ENCODE measurements at places on chromosomes 12 and 14.
A peak's percentile ranks its signal among the peaks of the same experiment; 100 is the strongest.

DNA sequence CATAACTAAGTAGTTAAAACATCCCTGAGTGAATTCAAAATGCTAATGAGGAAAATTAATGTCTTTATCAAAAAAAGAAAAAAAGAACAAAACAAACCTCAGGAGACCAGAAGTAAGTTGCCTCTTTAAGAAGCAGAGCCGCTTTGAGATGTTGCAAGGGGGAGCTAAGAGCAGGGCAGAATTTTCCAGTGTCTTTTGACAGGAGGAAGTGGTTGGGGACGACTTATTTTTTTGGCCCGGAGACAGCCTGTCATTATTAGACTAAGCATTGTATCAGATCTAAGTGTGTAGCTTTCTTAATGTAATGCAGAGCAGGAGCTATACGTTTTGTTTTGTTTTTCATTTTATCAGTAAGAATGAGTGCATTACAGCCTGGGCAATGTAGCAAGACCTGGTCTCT, 206.6 kb downstream of the CACNA1C start:
- DNase-seq: no peak

DNA sequence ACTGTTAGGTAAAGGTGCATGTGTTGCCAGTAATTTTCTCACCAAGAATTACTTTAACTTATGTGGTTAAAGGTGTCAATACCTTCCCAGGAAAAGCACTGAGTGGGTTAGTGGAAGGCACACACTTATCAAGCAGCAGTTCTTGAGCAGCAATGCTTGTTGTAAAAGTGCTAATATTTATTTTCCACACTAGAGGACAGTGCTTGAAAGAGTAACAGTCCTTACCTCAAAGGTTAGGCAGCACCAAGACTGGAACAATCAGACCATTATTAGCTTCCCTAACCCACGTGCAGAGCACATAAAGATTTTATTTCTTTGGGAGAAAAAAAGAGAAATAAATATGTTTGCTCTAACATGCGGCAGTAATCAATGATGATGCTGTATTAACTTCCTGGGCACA, 48.8 kb upstream of the KRR1 start:
- no peak for DNase-seq

- no peak for DNase-seq
Observed at GRCh38 chr12:31849090-31849687, 110.0 kb upstream of the RESF1 start.

- no peak for DNase-seq
Observed at GRCh38 chr12:6452944-6453630, 1.2 kb downstream of the TAPBPL start.

DNA sequence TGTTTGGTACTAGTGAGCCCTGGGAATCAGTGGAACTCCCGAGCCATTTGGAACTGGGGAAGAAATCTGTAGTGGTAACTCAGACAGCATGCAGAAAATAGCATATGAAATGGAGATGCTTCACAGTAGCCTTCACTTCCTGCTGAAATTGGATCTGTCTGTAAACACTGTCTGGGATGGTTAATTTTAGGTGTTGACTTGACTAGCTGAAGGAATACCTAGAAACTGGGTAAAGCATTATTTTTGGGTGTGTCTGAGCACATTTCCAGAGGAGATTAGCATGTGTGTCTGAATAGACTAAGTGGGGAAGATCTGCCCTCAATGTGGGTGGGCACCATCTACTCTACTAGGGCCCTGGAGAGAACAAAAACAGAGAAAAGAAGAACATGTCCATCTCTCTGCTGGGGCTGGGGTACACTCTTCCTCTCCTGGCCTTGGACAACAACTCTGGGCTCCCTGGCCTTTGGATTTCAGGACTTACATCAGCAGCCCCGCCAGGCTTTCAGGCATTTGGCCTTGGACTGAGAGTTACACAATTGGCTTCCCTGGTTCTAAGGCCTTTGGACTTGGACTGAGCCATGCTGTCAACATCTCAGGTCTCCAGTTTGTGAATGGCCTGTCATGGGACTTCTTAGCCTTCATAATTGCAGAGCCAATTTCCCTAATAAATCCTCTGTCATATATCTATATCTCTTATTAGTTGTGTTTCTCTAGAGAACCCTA, 14.0 kb upstream of the CRADD start:
- DNase-seq: no peak

DNA sequence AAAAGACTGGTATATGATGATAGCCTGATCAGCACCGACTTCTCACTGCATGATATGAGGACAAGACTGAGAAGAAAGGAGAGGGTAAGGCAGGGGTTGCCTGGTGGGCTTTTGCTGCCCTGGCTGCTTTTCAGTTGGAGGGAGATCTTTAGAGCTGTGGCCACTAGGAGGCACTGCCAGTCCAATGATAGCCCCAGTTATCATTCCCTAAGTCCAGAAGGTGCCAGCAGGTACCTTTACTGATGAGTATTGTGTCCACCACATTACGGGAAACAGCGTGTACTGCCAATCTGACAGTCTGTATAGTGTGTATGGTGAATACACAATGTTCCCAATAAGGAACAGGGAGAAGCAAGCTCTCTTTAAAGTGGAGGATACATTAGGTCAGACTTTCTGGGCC, 55.8 kb upstream of the CCDC175 start:
- no peak for DNase-seq

DNA sequence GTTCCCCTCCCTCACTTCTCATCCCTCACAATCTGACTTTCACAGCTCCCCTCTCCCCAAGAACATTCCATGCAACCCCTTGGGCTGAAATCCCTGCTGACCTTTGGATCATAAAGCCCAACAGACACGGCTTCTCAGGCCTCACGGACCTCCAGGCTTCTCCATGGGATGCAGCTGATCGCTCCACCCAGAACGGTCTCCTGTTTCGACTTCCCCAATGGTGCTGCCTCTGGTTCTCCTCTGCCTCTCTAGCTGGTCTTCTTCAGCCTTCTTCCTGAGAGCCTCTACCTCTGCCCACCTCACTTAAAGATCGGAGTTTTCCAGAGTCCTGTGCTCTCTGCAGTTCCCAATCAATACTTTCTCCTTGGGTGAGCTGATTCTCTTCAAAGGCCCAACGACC, 17.8 kb upstream of the PRMT8 start:
- no peak for DNase-seq

GRCh38 chr14:63267171-63267570, 51.6 kb downstream of the GPHB5 start:
- no peak for DNase-seq

DNA sequence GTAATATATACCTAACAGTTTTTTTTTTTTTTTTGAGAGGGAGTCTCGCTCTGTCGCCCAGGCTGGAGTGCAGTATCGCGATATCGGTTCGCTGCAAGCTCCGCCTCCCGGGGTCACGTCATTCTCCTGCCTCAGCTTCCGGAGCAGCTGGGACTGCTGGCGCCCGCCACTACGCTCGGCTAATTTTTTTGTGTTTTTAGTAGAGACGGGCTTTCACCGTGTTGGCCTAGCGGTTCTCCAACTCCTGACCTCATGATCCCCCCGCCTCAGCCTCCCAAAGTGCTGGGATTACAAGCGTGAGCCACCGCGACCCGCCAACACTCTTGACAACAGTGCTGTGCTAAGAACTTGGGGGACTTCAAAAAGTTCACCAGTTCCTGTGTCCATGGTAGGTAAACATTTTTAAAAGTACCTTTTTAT, 63.5 kb downstream of the FOXG1 start:
- DNase-seq: no peak

DNA sequence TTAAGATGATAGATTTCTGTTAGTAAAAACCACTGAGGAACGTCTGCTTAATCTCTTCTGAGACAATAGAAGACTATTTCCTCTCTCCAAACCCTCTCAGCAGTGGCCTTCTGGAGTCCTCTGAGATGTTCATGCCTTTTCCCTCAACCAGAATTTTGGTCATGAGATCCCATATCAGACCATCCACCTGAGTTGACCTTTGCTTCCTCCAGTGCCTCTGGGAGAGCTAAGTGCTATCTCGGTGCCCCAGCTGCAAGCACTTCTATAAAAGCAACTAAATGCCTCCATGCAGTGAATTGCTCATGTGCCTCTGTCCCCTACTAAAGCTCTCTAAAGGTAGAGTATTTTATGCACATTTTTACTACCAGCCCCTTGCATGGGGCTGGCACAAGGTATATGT, 172.8 kb upstream of the BCL2L14 start:
- no peak for DNase-seq

GRCh38 chr12:50057896-50058670, 687 bp downstream of the ASIC1 start:
- DNase-seq: no peak

DNA sequence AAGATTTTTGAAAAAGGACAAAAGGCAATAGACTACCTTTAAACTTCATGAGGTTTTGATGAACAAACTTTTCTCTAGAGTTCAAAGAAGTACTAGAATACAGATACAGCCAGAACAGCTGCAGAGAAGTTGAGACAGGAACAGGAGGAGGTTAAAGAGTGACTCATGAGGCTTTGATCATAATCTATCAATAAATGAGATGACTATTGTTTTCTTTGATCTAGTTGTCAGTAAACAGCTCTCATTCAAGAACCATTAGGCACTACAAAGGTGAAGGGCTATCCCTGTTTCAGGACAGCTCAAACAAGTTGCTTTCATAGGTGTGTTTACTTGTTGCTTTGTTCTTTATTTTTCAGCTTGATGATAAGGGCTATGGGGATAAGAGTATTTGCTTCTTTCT, 2.4 kb downstream of the WASHC3 start:
- no peak for DNase-seq

GRCh38 chr12:68587448-68587873, 23.2 kb upstream of the RAP1B start:
- DNase-seq: no peak

GRCh38 chr14:72291908-72292688, 359.9 kb downstream of the RGS6 start:
- peak; percentile 9 for DNase-seq

GRCh38 chr12:116633476-116633875, 74.3 kb downstream of the MAP1LC3B2 start:
- DNase-seq: no peak

DNA sequence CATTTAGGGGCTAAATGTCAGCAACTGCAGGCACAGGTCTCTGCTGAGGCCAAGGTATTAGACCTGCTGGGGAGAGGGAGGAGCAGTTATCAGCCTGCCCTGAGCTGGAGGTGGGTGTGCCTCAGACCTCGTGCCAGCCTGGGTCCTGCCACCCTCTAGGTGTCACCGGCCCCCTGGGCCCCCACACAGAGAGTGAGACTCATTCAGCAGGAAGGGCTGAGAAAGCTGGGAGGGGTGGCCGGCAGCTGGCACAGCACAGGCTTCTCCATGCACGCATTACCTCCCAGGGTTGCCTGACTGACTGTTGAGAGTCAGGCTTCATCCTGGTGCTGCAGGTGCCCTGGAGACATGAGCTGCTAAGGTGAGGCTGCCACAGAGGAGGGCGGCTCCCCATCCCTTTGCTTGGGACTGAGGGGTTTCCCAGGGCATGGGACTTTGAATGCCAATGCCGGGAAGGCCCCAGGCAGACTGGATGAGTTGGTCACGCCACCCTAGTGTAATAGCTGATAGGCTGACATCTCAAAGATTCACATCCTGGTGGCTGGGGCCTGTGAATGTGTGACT, 75.3 kb upstream of the C14orf180 start:
- no peak for DNase-seq

- no peak for DNase-seq
Observed at GRCh38 chr12:31574803-31575575, 15.9 kb downstream of the DENND5B start.

- no peak for DNase-seq
Observed at GRCh38 chr14:77763316-77763715, 2.4 kb upstream of the SNW1 start.

- no peak for DNase-seq
Observed at GRCh38 chr12:124001343-124001742, 28.3 kb downstream of the ZNF664 start.

DNA sequence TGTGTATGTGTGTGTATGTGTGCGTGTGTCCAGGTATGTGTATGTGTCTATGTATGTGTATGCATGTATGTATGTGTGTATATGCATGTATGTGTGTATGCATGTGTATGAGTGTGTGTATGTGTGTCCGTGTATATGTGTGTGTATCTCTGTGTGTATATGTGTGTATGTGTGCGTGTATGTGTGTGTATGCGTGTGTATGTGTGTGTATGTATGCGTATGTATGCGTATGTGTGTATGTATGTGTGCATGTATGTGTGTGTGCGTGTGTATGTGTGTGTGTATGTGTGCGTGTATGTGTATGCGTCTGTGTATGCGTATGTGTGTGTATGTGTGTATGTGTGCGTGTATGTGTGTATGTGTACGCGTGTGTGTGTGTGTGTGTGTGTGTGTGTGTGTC, 31.6 kb downstream of the CHST11 start:
- no peak for DNase-seq

GRCh38 chr12:130456375-130457199, 118.9 kb downstream of the PIWIL1 start:
- DNase-seq: no peak

DNA sequence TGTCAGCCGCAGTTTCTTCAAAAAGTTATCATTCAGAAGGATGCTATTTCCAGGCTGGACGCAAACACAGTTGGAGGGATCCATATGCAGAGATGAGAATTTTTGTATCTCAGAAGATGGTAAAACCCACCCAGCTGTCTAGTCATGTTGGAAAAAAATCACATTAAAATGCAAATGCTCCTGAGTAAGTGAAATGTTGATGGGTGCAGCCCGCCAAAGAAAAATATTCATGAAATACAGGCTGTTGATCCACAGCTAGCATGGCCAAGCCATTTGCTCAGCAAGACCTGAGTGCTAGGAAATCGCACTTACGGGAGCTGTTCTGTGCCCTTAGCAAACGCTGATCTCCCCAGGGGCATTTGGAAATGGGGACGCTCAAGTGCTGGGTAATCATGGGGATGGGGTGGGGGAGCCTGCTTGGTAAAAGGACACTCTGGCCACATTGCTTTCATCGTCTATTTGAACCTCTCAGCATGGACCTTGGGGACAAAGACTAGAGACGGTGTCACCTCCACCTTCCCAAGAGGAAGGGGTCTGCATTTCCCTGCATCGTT, 25.7 kb downstream of the TUNAR start:
- no peak for DNase-seq

DNA sequence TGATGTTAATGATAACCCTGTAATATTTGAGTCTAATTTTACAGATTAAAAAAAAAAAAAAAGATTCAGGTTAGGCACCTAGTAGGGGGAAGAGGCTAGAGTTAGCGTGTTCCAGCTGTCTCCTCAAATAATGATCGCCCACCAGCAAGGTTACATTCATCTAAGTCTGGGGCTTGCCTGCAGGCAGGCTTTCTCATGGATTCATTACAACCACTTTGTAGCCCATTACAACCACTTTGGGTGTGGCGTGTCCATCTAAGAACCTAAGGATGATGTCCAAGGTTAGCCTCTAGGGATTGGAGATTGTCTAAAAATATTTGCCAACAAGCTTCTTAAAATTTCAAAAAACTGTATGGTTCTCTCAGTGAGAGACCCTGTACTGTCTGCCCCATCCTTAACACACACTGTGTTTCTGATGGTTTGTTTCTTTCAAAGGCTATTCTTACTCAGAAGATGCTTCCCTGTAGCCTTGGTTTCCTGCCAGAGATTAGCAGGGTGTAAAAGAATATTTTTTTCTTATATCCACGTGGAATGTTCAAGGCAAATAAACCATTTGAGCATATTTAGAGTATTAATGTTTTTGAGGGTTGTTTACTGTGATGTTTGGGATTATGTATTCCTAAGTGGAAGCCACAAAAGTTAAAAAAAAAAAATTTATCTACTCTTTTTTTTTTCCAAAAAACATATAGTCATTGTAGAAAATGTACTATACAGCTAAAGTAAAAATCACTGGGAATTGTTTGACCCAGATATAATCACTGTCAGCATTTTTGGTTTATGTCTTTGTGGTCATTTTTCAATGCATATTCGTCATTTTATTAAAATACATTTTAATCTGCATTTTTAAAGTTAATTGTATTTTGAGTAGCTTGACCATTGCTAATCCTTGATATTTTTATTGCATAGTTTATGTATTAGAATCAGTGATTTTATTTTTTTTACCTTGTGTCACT, 1.7 kb downstream of the DYNC1H1 start:
- DNase-seq: no peak
